G401 (cell line): ENCODE measurements at places on chromosomes 12 and 14.
A peak's percentile ranks its signal among the peaks of the same experiment; 100 is the strongest.

GRCh38 chr12:116697305-116697704 lies 40.6 kb downstream of the SPRING1 start:
- DNase-seq: peak; percentile 47

DNA sequence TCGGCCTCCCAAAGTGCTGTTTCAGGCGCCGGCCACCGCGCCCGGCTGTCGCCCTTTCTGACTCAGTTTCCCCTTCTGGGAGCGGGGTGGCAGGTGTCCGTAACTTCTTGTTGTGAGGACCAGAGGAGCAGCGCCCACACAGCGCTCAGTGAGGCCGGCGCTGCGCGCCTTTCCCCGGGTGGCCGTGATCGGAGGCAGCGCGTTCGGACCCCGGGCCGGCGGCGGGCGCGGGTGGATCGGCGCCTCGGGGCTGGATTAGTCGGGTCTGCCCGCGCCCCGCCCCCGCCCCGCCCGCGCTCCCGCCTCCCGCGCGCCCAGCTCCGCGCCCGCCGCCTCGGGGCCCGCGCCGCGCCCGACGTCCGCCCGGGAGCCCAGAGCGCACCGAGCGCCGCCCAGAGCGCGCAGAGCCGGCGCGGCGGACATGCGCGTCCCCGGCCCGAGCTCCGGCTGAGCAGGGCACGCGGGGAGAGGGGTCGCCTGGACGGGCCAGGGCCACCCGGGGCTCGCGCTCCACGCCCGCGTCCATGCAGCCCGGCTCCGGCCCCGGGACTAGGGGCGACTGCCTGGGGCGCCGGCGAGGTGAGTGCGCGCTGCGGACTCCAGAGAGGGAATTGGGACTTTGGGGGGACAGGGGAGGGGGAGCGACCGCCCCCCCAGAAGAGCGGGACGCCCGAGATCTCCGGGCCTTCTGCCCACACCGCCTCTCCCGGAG lies 50.6 kb downstream of the LRCOL1 start:
- DNase-seq: peak; percentile 40

GRCh38 chr14:50039734-50040400 lies 76.5 kb downstream of the VCPKMT start:
- DNase-seq: no peak

GRCh38 chr14:39423793-39424192 lies 8.4 kb downstream of the FBXO33 start:
- DNase-seq: no peak

- DNase-seq: no peak
Measured at GRCh38 chr12:25629341-25629740, 76.3 kb upstream of the LMNTD1 start.

- DNase-seq: no peak
Measured at GRCh38 chr12:647385-648085, 15.7 kb downstream of the NINJ2 start.
